ENCODE measurements at places on chromosomes 2 and 18. TPM values are rescaled to one million over a fixed set of nuclear protein-coding genes. Genes with fewer than 3 reads are reported as not detected.

GRCh38 chr2:230928701-230929380 is 3.8 kb upstream of the GPR55 start:
- H3K27ac ChIP-seq, result no peak overlapping the region
- peak; percentile 61 for DNase-seq
- H3K36me3 ChIP-seq, result no peaks in the 10 kb centered on the region
- H3K4me1 ChIP-seq, result no peaks in the 10 kb centered on the region
- H3K27me3 ChIP-seq, result no peaks in the 10 kb centered on the region

DNA sequence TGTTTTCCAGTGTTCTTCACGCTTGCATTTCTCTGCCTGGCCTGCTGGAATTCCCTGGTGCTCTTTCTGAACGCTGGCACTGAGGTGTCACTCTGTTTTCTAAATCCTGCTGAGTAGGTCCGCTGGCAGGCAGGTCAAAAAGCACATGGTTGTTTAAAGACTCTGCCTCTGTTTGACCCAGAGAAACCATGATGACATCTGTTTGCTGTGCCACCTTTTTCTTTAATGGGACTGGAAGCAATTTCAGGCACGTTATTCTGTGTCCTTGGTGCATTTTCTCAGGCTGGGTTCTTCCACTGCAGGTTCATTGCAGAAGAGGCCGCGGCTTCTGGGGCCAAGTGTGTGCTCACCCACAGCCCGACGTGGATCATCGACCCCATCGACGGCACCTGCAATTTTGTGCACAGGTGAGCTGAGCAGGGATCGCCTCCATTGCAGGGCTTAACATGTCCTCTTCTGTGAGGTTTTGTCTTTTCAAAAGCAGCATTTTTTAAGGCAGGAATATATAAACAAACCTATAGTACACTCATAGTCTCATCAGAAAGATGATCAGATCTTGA is 28.4 kb downstream of the IMPA2 start:
- no peak overlapping the region for H3K4me3 ChIP-seq
- no peaks in the 10 kb centered on the region for H3K4me1 ChIP-seq
- H3K36me3 ChIP-seq, result peaks cover 37% of the 10 kb centered on the region
- no peak overlapping the region for H3K27ac ChIP-seq
- H3K27me3 ChIP-seq, result no peaks in the 10 kb centered on the region
- no peak for DNase-seq

The NEU2 gene
- not detected for total RNA-seq

DNA sequence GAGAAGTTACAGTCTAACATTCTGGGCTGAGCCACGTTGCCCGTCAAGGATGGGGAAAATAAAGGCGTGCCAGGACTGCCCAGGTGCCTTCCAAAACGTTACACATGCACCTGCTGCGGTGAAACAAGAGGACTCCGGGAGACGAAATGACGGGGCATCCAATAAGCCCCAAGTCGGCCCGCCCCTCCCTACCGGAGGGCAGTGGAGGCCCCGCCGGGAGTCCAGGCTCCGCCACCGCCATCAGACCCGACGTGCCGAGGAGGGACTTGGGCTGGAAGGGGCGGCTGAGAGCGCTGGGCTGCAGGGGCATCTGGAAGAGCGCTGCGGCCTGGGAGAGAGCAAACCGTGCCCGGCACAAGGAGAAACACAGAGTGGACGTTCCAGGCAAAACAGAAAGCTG is 112.5 kb upstream of the GPC1 start:
- DNase-seq, result no peak
- H3K4me1 ChIP-seq, result no peaks in the 10 kb centered on the region
- H3K27ac ChIP-seq, result no peak overlapping the region
- H3K4me3 ChIP-seq, result no peak overlapping the region
- no peaks in the 10 kb centered on the region for H3K36me3 ChIP-seq

The MEIS1 gene
- total RNA-seq, result 133 TPM

DNA sequence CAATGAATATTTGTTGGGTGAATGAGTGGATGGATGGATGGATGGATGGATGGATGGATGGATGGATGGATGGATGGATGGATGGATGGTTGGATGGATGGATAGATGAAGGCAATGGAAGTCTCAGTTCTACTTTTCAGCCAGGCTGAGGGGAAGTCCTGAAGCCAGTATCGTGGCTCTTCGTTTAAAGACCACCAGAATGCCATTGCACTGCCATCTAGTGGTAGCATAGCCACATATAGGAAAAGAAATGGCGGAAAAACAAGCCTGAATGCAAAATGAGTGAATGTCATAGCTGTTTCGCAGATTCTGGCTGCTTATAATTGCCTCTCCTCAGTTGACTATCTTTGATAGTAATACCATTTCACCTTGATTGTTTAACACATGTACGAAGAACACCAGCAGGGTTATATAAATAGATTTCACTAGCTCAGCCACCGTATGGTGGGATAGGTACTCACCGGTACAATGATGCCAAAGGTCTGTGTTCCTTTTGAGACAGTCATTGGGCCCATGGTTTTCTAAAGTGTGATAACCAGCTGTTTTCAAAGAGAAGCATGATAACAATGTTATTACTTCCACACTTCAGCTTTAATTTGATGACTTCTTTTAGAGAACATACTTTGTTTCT is 62.3 kb upstream of the GREB1L start:
- H3K36me3 ChIP-seq, result no peaks in the 10 kb centered on the region
- H3K4me3 ChIP-seq, result no peak overlapping the region
- H3K27me3 ChIP-seq, result no peaks in the 10 kb centered on the region

DNA sequence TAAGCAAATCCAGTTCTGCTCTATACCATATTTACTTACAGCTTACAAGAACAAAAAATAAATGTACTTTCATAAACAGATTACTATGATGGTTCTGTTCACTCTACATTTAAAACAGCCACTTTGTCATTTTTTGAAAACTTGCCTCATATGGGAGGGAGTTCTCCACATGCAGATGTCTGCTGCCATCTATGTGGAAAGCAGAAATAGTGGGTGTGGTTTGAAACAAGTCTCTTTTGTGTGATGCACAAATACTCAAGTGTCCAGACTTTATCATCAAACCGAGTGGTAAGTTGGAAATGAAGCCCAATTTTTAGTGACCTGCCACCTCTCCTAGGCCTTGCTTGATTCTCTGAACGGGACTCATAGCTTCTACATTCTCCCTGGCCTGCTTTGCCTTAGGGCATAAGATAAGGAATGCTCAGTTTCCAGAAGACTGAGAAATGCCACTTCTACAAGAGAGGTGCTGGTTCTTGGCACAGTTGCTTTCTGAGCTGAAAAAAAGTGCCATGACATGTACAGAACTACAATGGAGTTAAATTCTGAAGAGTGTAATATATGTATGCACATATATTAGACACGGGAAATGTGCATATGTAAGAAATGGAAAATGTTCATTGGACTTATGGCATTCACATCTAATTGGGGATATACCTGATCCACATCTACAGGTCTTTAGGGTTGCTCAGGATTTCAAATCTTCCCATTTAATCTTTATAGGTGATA is 221.0 kb downstream of the SLC8A1 start:
- H3K36me3 ChIP-seq, result no peaks in the 10 kb centered on the region
- DNase-seq, result no peak
- H3K27me3 ChIP-seq, result no peaks in the 10 kb centered on the region
- H3K27ac ChIP-seq, result no peak overlapping the region

DNA sequence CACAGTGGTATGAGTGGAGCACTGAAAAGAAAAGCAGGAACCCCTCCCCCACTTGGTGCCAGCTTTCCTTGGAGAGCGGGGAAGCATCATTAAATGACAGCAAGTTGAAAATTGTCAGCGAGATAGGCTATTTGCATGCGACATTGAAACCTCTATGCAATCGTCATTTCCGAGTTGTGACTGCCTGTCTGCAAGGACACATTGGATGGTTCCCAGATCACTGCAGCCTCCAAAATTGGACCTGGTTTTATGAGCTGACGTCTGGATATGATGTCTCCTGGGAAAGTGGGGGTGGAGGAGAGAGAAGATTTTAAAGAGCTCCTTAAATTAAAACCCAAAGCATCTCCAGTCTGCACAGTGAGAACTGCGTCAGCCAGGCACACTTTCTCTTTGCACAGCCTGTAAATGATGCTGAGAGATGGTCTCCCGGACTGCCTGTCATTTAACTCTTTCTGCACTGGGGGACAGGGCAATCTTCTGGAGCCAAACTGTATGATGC is 57.8 kb upstream of the KIF5C start:
- H3K4me1 ChIP-seq, result peaks cover 41% of the 10 kb centered on the region
- no peak for DNase-seq
- no peaks in the 10 kb centered on the region for H3K27me3 ChIP-seq
- H3K4me3 ChIP-seq, result peak overlapping the region; percentile 26
- H3K36me3 ChIP-seq, result no peaks in the 10 kb centered on the region

DNA sequence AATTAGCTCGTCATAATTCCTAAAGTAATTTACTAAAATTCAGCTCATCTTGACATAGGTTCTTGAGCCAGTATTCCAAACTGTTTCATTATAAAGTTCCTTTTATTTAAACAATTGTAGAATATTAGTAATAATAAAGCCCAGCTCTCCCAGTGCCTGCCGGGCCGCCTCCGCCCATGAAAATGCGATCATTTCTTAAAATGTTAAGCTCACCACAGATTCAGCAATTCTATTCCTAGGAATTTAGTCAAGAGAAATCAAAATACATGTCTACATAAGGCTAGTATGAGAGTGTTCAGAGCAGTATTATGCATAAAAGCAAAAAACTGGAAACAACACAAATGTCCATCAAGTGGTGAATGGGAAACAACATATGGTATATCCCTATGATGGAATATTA is 52.0 kb downstream of the XDH start:
- no peaks in the 10 kb centered on the region for H3K36me3 ChIP-seq
- no peak for DNase-seq
- H3K4me3 ChIP-seq, result no peak overlapping the region
- H3K27me3 ChIP-seq, result no peaks in the 10 kb centered on the region

DNA sequence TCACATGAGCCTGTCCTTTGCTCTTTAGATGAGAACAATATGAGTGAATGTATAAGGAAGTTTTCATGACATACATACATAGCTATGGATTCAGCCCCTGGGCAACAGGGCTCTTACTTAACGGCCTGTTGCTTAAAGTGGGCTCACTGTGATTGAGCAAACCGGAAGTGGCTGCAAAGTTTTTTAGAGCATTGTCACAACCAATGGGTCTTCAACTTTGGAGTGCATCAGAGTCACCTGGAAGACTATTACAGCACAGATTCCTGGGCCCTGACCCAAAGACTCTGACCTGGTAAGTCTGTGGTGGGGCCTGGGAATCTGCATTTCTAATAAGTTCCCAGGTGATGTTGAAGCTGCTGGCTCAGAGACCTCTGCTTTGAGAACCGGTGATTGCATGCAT is 106.3 kb upstream of the SEC11C start:
- no peak for DNase-seq
- H3K4me3 ChIP-seq, result no peak overlapping the region
- no peaks in the 10 kb centered on the region for H3K36me3 ChIP-seq
- no peaks in the 10 kb centered on the region for H3K4me1 ChIP-seq

The C2orf66 gene
- total RNA-seq, result not detected

- H3K36me3 ChIP-seq, result no peaks in the 10 kb centered on the region
- peaks cover 9% of the 10 kb centered on the region for H3K4me1 ChIP-seq
- no peaks in the 10 kb centered on the region for H3K27me3 ChIP-seq
- no peak overlapping the region for H3K4me3 ChIP-seq
- H3K27ac ChIP-seq, result no peak overlapping the region
These were observed 160.4 kb downstream of the PTPRM start for GRCh38 chr18:7727361-7728076.

DNA sequence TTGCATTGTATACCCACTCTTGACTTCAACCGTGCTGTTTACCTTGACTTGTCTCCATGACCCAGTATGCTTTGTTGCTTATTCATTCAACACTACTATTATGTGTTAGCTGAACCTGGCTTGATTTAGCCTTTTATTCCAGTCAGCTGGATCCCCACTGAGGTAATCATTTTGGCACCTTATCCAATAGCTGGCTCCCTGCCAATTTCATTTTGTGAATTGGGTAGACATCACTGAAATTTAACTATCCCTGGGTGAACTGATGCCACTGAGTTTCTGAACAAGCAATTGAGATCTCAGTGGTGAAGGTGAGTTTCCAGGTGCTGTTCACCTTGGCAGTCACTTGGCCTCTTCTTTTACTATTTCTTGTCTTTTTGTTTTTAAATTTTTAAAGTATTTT is 584.3 kb downstream of the ADCYAP1 start:
- H3K4me1 ChIP-seq, result peaks cover under 1% of the 10 kb centered on the region
- H3K4me3 ChIP-seq, result no peak overlapping the region
- no peak for DNase-seq
- no peaks in the 10 kb centered on the region for H3K36me3 ChIP-seq
- H3K27me3 ChIP-seq, result no peaks in the 10 kb centered on the region

The TM4SF20 gene
- not detected for total RNA-seq

DNA sequence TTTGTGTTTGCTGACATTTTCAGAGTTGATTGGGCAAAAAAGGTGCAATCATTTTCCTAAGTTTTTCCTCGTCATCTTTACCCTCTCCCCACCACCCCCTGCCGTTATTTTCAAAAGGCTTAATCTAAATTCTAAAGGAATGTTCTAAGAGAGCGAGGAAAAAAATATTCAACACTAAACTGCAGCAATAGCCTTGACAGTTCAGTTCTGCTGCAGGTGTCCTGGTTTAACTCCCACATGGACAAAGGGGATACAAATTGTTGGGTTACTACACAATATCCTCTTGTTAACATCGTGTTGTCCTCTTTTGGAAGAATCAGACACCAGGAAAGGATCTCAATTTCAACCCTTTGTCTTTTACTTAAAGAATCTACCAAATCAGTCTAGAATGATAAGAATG is 696.5 kb downstream of the NRXN1 start:
- H3K4me3 ChIP-seq, result no peak overlapping the region
- H3K36me3 ChIP-seq, result no peaks in the 10 kb centered on the region

DNA sequence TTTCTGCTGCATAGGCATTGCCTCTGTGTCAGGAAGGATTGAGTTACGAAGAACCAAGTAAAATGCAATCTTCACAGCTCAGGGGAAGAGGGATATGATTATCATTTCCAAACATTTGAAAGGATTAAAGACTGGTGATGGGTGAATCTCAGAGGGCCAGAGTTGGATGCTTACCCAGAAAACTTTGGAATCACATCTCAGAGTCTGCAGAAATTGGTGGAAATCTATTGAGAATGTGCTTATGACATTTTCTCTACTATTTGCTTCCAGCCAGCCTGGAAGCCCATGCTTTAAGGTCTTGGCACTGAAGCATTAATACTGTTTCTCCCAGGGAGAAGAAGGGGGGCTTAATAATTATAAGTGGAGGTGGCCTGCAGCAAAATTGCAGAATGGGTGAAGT is 1301.4 kb upstream of the PIK3C3 start:
- DNase-seq, result no peak
- H3K4me3 ChIP-seq, result no peak overlapping the region
- no peaks in the 10 kb centered on the region for H3K27me3 ChIP-seq
- no peaks in the 10 kb centered on the region for H3K36me3 ChIP-seq
- no peak overlapping the region for H3K27ac ChIP-seq

All from sigmoid colon (tissue), 7 donors.